ENCODE measurements at places on chromosomes 16 and 17.

GRCh38 chr16:22063888-22064467 is 28.4 kb upstream of the VWA3A start:
- no peak for DNase-seq

- DNase-seq = no peak
These were observed 18.8 kb downstream of the TTYH2 start for GRCh38 chr17:74231928-74232907.

DNA sequence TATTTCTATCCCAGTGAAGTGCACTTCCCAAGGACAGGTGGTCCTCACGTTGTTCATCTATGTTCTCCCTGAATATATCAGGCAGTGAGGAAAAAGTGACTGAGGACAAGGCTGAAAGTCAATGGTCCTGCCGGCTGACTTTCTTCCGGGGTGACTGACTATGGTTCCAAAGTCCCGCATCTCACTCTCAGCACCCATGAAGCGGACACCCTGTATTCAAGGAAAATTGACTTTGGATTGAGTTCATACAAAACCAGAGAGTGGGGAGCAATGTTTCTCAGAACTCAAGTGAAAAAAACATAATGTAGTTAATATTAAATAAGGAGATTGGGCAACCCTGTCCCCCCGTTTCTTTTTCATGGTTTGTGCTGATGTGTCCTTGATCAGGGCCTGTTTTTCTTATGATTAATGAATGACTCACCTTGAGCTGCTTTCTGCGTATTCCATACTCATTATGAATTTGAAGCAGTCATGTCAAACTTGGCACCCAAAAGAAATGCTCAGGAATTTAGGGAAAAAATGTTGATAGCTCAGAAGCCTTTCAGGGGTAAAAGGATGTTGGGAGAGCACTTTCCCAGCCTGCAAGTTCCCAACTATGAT is 184.0 kb downstream of the CYLD start:
- DNase-seq = no peak

DNA sequence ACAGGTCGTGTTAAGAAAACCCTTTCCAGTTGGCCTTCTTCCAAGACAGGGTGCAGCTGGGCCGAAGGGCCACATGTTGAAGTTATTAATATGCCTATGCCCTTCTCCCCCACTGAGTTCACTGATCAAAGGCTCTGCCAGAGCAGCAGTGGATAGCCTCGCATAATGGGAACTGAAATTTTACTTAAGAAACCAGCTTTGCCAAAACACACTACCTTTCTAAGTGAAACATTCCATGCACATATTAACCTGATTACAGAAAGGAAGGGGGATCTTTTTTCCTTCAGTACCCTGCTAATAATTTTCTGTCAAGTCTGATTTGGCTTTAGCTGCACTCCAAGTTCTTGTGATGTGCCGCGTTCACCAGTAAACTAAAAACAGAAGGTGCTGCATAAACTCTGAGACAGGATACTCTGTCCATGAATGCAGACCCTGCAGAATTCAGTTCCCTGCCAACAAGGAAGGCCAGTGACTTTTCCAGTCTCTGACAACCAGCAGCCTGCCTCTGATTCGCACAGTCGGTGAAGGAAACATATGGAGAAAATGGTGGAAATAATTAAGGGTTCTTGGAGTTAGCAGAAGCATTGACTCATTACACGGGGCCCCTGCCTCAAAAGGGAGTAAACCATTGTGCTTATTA is 283.8 kb downstream of the ZFHX3 start:
- DNase-seq = no peak

DNA sequence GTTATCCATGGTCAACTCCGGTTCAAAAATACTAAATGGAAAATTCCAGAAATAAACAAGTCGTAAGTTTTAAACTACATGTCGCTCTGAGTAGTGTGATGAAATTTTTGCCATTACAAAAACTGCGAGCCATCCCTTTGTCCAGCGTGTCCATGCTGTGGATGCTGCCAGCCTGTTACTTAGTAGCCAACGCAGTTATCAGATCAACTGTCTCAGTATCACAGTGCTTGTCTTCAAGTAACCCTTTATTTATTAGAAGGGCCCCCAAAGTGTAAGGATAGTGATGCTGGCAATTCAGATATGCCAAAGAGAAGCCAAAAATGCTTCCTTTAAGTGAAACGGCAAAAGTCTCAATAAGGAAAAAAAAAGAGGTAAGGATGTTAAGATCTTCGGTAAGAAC is 23.9 kb downstream of the SNN start:
- DNase-seq = no peak

DNA sequence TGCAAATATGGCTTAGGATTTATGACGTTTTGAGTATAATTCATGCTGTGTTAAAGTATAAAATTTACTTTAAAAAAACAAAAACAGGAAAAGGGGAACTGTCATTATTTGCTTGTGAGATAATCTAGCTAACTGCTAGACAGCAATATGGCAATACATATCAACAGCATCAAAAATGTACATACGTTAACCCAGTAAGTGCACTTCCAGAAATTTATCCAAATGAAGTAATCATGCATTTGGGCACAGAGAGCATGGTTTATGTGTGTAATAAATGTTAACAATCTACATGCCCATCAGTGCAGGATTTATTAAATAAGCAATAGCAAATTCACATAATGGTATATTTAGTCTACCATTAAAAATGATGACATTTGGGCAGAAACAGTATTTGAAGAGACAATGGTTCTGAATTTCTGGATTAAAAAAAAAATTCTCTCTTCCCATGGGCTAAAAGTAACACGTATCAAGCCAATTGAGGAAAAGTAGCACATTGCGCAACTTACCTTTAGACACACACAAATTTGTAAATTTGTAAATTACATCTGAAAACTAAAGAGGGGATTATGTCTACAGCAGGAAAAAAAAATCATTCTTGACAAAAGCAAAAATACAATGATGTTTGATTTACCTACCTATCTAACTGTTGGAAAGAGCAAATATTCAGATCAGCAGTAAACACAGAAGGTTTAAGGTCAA is 80.2 kb downstream of the CACNG1 start:
- no peak for DNase-seq

GRCh38 chr16:52193441-52193840 is 353.5 kb downstream of the TOX3 start:
- no peak for DNase-seq

DNA sequence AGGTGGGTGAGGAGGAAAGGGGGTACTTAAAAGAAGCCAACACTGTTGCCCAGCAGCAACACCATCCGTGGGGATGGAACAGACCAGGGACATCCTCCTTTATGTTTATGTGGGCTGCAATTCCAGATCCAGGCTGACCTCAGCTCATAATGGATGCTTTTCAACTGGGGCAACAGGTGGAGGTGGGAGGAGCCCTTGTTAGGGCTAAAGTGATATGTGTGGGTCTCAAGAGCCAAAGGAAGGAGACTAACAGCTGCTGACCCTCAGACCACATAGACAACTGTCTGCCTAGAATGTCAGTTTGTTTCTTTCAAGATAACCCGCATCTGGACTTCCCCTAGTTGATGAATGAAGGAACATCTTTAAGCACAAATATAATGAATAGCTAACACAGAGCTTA is 2.0 kb upstream of the INPP5K start:
- no peak for DNase-seq

DNA sequence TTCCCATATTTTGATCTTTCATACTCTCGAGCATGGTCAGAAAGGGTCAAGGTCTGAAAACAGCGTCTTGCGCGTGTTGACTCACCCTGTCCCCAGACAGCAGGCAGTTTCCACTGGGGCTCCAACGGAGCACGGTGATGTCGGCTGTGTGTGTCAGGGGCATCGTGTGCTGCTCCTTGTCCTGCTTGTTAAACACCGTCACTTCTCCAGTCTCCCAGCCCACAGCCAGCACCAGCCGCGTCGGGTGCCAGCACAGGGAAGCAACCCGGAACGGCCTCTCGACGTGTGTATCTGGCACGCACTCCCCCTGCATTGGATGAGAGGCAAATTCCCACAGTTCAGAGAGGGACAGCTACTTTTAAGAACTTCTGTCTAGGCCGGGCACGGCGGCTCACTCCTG is 9.6 kb downstream of the IFT140 start:
- no peak for DNase-seq

DNA sequence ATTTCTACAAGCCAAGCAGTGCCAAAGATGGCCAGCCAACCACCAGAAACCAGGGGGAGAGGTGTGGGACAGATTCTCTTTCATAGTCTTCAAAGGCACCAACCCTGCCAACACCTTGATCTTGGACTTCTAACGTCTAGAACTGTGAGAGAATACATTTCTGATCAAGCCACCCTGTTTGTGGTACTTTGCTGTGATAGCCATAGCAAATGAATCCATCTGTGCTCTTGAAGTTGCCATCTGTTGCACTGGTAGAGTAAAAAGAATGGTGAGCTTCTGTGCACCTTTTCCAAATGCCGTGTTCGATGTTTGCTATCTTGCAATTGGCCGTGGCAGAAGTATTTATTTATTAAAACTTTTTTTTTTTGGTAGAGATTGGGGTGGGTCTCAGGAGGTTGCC is 16.7 kb upstream of the ADGRG1 start:
- no peak for DNase-seq

GRCh38 chr16:57619133-57619605 is 9.3 kb upstream of the ADGRG1 start:
- no peak for DNase-seq

- DNase-seq = no peak
These were observed 19.9 kb downstream of the DCAKD start for GRCh38 chr17:45031231-45032173.

GRCh38 chr17:72254808-72255449 is 134.1 kb downstream of the SOX9 start:
- DNase-seq = no peak

- DNase-seq = no peak
These were observed 69.6 kb downstream of the RNF213 start for GRCh38 chr17:80330276-80330675.

GRCh38 chr16:84976644-84977400 is 34.5 kb downstream of the ZDHHC7 start:
- no peak for DNase-seq

Data from T-helper 1 cell (primary cell).